ENCODE measurements at places on chromosomes 12 and 14.

DNA sequence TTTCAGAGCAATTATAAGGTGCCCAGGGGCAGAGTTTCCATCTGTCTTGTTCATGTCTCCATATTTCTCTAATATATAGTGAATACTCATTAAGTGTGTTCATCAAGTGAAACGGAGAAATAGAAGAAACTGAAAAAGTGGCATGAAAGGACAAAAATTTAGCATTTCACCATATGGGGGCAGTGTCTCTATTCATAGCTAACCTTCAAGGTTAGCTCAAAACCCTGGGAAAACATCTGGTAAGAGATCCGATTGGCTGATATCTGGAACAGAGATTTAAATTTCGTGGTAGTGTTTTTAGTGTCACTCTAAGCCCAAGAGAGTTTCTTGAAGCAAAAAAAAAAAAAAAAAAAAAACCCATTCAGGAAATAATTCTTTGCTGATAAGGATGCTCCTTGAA, 367.5 kb downstream of the DAD1 start:
- DNase-seq = peak; percentile 1

- DNase-seq = peak; percentile 19
Measured at GRCh38 chr14:67620217-67620785, 581 bp downstream of the ARG2 start.

- DNase-seq = no peak
Measured at GRCh38 chr12:116916714-116917114, 6.0 kb downstream of the FBXW8 start.

DNA sequence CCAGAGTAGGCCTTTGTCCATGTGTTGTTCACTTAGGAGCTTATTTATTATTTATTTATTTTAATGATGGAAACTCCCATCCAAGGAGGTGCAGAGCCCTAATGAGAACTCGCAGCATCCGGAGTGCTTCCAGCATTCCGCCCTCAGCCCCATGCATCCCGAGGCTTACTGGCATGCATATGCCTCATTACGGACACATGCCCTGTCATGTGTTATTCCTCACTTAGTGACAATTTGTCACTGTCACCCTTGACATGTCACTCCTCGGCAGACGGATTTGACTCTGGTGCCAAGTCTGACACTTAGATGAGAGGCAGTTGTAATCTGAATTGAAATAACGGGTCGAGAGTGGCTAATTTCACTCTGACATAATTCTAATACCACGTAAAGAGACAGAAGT, 132.8 kb downstream of the VRK1 start:
- DNase-seq = no peak
